ENCODE measurements at places on chromosomes 12 and 14.

GRCh38 chr12:56999456-56999855, 6.9 kb downstream of the ZBTB39 start:
- DNase-seq, result no peak

- no peak for DNase-seq
Measured at GRCh38 chr14:33062881-33063280, 124.2 kb downstream of the NPAS3 start.

DNA sequence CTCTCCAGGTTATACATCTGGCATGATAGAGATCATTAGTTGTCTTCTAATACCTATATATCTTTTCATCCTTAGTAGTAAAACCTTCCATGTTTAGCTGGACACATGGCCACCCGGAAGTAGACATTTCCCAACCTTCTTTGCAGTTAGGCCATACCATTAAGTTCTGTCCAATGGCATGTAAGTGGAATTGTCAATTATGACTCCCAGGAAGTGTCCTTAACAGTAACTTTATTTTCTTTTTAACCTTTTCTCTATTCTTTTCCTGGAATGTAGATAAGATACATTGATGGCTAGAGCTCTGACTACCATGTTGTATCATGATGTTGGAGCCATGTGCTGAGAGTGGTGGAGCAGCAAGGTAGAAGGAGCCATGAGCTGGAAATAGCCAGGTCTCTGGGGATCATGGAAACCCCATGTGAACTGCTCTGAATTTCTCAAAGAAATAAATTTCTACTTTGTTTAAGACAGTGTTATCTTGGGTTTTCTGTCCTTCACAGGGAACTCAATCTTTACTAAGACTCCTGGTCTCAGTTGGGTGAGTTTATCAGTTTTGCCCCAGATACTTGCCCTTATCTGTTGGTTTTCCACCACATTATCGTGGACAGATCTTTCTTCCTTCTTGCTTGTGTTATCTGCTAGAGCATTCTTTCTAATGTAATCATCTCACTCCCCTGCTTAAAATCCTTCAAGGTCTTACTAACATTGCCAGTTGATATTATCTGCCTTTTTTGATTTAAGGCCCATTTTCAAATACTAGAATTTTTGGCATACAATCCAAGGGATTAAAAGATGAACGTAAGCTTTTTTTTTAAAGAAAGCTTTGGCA, 5.1 kb upstream of the LTA4H start:
- DNase-seq, result no peak

DNA sequence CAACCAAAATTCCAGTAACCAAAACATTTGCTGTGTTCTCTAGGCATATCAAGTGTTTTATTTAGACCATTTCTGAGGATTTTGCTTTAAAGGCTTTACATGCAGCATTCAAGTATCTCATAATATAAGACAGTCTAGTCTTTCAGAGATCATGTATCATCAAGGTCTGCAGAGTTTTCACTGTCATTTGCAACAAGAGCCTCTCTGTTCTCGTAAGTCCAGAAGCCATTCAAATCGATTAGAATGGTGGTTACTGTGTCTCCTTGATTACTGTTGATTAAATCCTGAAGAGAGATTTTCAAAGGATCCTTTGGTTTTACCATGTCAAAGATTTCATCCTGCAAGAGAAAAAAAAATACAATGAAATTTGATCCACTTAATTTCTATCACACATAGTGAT, 36.3 kb downstream of the PPP2R3C start:
- no peak for DNase-seq

DNA sequence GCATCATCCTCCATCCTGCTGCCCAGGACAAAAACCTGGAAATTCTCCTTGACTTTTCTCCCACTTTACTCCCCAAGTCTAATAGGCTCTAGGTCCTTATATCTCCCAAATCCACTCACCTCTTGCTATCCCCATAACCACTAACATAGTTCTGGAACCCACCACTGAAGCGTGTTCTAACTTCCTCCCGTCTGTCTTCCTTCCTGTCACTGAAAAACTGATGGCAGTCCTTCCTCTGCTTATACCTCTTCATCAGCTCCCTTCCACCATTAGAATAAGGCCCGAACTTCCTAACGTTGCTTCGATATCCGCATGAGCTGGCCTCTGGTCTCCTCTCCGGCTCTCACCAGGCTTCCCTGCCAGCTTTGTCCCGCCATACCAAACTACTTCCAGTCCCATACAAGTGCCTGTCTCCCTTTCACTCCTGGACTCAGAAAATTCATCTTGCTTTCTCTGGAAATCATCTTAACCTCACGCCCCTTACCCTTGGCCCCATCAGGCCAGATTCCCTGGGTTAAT, 63.0 kb upstream of the BCL2L14 start:
- DNase-seq, result no peak

- DNase-seq, result no peak
Measured at GRCh38 chr12:122159882-122160281, 14.1 kb downstream of the IL31 start.

- no peak for DNase-seq
Measured at GRCh38 chr12:130879781-130880389, 8.0 kb downstream of the RAN start.

DNA sequence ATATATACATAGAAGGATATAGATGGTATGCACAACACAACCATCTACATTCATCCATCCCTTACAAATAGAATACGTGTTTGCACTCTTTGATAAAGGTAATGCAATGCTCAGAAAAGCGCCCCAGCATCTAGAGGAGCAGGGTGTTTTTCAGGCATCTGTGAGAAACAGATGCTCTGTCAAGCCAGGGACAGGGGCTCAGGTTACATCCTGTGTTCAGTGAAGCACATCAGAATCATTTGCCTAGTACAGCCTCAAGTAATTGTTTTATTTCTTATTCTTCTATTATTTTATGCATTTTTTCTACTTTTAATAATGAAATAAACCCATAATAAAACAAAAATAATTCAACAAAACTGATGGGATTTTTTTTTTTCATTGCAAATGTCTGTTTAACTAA, 50.5 kb upstream of the HIF1A start:
- DNase-seq, result no peak

- no peak for DNase-seq
Measured at GRCh38 chr12:52521568-52522266, 1.5 kb upstream of the KRT5 start.

DNA sequence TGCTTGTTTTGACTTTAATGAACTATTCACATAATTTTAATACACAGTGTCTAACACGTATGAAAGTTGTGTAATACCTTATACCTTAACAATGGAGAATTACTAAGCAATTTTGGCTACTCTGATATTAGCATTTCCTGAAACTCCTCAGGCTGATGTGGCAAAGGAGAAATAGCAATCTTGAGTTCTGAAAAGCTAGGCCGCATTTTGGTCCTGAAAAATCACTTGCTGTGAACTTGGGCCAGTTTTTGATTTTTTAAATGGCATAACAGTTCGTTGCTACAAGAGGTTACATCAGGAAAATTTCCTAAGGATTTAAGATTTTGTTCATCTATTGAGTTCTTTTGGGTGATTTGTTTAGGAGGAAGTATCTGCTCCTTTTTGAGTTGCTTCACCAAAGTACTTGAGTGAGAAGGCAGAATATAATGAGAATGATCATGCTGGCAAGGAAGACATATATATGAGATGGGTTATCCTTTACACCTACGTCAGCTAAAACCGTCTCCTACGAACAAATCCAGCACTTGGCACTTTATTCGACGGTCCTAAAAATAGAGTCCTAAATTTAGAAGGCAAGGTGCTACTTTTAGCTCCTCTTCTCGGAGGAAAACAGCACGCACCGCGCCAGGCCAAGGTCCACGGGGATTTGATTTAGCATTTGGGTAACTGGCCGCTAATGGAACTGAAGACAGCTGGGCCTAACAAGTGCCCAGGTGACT, 32.2 kb downstream of the MIA2 start:
- DNase-seq, result no peak

- no peak for DNase-seq
Measured at GRCh38 chr14:32366986-32367385, 37.9 kb downstream of the AKAP6 start.

DNA sequence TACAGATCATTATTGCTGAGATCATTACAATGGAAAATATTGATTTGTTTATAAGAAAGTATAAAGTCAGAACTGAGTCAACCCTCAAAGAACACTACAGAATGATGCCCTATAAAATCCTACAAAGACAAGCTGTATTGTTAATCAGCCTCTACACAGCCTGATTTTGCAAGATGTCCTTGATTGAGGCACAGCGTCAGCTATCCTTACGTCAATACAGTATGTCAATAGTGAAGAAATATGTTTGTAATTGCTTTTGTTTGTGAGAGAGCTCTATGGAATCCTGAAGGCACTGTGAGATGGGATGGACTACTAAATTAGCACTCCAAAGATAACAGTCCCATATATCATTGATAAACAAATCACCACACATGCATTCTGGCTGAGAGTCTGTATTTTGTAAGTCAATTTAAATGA, 70.7 kb downstream of the RASSF9 start:
- no peak for DNase-seq

DNA sequence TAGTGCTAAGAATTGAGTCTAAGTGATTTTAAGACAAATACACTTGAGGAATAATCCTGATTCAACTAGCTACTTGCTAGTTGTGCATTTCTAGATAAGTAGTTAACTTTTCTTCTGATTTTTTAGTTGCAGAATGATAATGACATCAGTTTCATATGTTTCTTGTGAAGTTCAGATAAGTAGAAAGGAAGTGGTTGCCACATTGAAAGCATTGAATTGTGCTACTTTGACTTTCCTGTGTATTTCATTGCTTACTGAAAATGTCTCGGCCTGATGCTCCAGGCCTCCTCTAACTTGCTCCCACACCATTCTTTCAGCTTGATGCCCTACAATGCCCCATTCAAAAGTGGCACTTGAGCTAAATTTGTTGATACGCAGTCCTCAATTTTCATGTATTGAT, 980.0 kb downstream of the TMTC2 start:
- DNase-seq, result no peak

- DNase-seq, result no peak
Measured at GRCh38 chr12:22640851-22641250, 15.9 kb downstream of the ETNK1 start.

GRCh38 chr14:68367536-68367935, 425.3 kb downstream of the ZFP36L1 start:
- DNase-seq, result no peak

GRCh38 chr12:1147821-1148220, 156.8 kb downstream of the ERC1 start:
- DNase-seq, result no peak

DNA sequence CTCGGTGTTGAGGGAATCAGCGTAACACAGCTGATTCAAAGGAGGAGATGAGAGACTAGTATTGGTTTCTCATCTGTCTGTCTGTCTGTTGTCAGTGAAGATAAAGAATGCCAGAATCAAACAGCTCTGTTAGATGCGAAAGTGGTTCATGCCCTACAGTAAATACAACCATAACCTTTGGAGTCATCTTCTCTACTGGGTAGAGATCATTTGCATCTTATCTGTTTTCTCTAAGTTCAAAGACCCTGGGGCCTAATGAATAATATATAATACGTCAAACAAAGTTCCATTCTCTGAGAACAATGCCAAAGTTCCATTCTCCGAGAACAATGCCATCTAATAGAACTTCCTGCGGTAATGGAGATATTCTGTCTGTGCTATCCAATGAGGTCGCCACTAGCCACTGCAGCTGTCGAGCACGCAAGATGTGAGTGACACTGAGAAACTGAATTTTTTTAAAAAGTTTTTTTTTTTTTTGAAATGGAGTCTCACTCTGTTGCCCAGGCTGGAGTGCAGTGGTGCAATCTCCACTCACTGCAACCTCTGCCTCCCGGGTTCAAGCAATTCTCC, 6.6 kb downstream of the IL31 start:
- no peak for DNase-seq

- DNase-seq, result no peak
Measured at GRCh38 chr12:114163771-114164170, 197.6 kb upstream of the RBM19 start.

- DNase-seq, result no peak
Measured at GRCh38 chr14:94338023-94338422, 14.9 kb upstream of the SERPINA6 start.

DNA sequence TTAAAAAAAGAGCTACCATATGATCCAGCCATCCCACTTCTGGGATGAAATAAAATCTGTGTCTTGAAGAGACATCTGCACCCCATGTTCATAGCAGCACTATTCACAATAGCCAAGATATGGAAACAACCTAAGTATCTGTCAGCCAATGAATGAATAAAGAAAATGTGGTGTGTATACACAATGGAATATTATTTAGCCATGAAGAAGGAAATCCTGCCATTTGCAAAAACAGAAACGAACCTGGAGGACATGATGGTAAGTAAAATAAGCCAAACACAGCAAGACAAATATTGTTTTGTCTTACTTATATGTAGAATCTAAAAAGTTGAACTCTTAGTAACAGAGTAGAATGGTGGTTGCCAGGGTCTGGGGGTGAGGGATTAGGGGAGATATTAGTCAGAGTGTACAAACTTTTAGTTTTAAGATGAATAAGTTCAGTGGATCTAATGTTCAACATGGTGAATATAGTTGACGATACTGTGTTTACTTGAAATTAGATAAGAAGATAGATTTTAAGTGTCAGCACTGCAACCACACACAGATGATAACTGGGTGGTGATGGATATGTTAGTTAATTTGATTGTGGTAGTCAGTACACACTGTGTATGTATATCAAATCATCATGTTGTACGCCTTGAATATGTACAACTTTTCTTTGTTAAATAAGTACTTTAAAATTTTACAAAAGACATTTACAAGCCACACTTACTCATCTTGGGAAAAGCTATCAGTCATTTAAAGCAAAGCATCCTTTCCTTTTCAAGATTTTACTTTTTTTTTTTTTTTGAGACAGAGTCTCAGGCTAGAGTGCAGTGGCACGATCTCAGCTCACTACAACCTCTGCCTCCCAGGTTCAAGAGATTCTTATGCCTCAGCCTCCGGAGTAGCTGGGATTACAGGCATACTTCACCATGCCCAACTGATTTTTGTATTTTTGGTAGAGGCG, 89.9 kb downstream of the BICD1 start:
- no peak for DNase-seq

DNA sequence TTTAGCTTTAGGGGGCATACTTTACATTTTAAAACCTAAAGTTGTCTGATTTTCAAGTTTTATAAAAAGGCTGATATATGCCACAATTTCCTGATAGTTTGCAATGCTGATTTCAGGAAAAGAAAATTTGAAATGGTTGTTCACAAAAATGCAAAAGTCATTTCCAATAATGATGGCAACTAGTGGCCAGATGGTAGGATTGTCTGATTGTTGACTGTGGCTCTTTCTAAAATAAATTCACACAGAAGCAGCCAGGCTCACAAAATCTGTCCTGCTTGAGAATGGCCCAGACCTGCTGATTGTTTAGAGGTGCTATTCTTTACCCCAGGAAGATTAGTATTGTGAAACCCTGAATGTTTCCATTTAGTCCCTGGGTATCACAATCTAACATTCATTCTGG, 220.3 kb downstream of the NELL2 start:
- DNase-seq, result no peak

GRCh38 chr12:92553389-92553788, 149.4 kb upstream of the PLEKHG7 start:
- DNase-seq, result no peak

DNA sequence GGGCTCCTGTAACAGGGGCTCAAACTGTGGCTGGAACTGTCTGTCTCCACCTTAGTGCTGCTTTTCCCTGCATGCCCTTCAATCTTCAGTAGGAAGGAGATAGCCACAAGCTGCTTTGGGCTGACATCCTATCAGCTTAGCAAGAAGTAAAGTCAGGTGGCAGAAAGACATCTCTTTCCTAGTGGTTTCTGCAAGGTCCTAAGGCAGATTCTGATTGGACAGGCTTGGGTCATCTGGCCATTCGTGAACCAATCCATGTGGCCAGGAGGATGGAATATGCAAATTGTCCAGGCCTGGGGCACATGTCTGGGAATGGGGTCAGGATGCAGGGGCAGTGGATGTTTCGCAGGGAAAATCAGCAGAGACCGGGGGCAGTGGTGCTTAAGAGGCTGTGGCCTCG, 5.2 kb downstream of the RITA1 start:
- no peak for DNase-seq
